ENCODE measurements at places on chromosomes 5 and 9.

GRCh38 chr5:73945505-73945904 lies 319.5 kb downstream of the ARHGEF28 start:
- DNase-seq: no peak

DNA sequence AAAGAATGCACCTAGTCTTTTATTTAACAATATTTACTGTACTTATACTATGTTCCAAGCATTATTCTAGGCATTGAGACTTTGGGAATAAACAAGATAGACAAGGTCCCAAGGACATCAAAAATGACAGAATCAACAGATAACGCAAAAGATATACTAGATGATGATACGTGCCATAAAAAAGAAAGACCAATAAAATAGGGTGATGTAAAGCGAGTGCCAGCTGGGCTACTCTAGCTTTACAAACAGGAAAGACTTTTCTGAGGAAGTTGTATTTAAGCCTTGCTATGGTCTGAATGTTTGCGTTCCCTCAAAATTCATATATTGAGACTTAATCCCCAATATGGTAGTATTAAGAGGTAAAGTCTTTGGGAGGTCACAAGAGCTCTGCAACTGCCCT lies 310.2 kb upstream of the RGMB start:
- DNase-seq: no peak

DNA sequence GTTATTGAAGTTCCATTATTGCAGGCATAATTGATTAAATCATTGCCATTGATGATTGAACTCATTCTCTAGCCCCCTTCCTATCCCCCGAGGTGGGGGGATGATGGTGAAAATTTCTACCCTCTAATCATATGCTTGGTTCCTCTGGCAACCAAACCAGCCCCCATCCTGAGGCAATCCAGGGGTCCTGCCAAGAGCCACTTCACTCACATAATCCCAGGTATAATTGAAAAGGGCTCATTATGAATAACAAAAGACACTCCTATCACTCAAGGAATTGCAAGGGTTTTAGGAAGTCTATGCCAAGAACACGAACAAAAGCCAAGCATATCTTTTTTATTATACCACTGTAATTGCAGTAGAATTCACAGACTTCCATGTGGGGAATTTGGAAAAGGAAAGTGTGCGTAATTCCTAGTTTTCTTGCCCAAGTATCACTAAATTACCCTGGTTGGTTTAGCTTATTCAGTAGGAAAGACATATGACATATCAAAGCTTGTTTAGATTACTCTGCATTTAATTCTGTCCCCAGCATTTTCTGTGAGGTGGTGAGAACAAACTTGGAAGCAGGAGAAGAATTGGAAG lies 130.7 kb upstream of the TAF11L2 start:
- DNase-seq: no peak

DNA sequence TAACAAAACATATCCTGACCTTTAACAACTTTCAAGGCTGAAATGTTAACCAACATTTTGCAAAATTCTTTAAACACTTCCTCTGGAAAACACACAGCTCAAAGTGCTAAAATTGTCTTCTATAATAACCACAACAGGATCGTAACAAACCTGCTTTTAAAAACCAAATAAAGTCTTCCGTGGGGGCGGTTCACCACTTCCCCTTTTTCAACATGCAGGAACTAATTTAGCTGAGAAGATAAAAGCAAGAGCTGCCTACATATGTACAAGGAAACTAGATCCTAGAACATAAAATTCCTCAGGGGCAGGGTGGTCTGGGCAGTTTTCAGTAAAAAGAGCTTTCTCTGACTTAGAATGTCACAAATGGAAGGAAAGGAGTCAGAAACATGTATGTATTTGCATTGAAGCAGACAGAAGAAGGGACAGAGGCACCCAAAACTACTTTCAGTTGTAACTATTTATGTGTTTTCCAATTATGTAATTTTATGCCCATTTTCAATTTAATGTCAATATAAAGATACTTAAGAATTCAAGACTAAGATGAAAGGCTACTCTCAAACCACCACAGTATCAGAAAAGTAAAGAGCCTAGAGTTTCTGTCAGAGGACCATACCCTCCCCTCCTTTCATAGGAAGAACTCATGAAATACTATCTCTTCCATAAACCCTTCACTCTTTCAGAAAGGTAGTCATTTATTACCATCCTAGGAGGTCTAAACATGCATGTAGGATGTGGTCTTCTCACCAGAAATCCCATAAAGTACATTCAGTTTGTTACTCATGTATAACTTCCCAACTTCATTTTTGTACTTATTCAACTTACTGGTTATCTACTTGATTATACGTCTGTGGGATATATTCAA lies 185.9 kb upstream of the RASA1 start:
- no peak for DNase-seq

- peak; percentile 57 for DNase-seq
These were observed 30.4 kb downstream of the GNG10 start for GRCh38 chr9:111691672-111692329.
